ENCODE measurements at places on chromosomes 7 and 10.

DNA sequence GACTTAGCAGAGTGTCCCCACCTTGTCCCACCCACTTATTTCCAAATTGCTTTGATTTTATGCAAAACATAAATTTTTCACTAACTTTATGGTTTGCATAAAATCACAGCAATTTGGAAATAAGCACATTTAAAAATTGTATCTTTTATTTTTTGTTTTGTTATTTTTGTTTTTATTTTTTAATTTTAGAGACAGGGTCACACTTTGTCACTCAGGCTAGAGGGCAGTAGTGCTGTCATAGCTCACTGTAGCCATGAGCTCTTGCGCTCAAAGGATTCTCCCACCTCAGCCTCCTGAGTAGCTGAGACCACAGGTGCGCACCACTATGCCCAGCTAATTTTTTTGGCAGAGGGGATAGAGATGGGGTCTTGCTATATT, 43.2 kb downstream of the APBB1IP start:
- no peak for DNase-seq

DNA sequence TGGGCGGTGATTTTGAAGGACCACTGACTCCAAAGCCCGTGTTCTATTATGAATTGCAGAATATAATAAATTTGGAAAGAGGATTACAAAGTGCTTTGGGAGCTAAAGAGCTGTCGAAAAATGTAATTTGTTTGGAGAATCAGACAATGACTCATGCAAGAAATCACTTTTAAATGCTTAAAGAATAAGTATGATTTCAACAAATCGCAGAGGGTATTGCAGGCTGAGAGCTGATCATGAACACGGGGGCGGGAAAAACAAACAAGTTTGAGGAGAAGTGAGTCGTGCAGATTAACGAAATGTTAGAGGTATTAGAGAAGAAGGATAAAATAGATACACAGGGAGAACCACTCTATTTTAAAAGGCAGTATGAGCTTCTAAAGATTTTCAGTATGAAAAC, 4.9 kb upstream of the HACD1 start:
- no peak for DNase-seq

- DNase-seq, result no peak
Observed at GRCh38 chr10:113947184-113948041, 93.0 kb downstream of the NHLRC2 start.

DNA sequence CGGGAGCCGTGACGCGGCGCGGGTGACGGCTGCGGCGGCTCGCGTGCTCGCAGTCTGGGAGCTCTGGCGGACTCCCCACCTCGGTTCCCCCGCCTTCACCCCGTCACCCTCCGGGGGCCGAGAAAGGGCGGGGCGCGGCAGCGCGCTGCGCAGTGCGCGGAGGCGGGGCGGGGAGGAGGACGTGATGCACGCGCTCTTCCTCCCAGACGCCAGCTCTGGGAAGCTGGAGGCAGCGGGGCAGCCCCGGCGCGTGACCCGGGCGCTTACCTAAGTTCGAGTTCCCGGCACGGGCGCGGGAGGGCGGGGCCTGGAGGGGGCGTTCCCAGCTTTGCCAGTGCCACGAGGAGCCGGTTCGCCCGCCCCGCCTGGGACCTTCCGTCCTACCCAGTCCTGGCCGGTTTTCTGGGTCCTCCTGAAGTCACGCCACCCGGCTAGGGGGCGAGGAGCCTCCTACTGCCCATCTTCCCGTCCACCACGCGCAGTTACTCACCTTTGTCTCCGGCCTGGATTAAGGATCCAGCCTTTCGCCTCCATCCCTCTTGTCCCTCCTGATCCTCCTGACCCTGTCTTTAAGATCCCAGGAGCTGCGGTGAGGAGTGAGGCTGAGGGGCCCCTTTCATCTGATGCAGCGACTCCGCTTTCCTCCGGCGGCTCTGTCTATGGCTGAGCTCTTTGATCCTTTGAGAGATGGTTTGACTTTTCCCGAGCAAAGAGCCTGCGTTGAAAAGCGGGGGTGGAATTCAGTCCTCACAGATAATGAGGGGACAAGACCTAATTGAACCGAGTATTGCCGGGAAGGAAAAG, 470 bp upstream of the NAMPT start:
- DNase-seq, result peak; percentile 98

- DNase-seq, result no peak
Observed at GRCh38 chr10:2813286-2813685, 254.1 kb upstream of the PFKP start.

DNA sequence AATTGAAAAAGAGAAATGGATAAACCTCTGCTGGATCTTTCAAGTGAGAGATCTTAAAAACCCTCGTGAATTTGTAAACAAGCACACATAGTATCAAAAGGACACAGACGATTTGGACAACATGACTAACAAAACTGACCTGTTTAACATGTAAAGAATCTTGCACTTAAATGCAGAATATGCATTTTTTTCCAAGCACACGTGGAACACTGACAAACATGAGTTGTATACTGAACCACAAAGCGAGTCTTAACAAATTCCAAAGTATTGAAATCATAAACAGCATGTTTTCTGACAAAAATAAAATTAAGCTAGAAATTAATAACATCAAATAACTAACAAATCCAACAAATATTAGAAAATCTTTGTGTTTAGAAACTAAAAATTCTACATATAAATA, 65.0 kb upstream of the ZNF746 start:
- DNase-seq, result no peak

DNA sequence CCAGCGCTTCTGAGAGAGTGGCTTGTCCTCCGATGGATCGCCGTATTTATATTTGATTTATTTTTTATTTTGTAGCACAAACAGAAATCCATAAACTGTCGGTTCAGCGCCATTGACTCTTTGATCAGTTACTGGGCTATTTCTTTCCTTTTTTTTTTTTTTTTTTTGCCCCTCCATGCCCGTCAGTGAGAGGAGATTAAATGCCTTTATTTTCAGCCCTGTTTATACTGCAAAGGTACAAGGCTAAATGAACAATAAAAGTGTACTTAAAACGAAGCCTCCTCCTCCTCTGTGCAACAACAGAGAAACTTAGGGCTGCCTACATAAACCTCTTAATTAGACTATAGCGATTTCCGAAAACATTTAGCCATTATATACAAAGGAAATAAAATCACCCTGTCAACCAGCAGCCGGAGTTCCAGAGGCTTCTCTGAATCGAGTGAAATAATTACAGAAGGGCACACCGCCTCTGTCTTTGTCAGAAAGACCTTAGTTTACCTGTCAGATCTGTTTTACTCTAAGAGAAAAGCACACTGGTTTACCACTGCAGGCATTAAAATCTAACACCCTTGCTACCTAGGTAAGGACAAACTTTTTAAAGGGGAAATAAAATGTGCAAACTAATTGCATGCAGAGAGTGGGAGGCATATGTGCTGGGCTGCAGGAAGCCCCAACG, 3.5 kb downstream of the EBF3 start:
- DNase-seq, result no peak

GRCh38 chr10:79188154-79188965, 119.6 kb downstream of the ZMIZ1 start:
- no peak for DNase-seq

GRCh38 chr10:86936661-86937501, 20.5 kb downstream of the MMRN2 start:
- no peak for DNase-seq

- DNase-seq, result peak; percentile 97
Observed at GRCh38 chr10:16436758-16437539, at the start of gene PTER. Gene PTER, plus strand, starts transcription at chr10:16437010. Its CDS starts 47,375 bp downstream, at chr10:16484385.

DNA sequence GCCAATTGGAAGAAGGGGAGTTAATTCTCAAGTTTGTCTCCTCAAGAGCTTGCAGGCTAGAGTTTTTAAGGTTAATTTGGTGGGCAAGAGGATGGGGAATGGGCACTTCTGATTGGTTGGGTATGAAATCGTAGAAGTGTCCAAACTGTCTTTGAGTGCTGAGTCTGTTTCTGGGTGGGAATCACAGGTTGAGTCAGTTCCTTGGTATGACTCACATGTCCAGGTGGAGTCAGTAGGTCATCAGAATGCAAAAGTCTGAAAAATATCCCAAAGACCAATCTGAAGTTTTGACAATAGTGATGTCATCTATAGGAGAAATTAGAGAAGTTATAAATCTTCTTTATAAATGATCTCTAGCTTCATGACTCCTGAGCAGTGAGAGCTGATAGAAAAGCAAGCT, 1252.2 kb downstream of the REEP3 start:
- DNase-seq, result peak; percentile 31

DNA sequence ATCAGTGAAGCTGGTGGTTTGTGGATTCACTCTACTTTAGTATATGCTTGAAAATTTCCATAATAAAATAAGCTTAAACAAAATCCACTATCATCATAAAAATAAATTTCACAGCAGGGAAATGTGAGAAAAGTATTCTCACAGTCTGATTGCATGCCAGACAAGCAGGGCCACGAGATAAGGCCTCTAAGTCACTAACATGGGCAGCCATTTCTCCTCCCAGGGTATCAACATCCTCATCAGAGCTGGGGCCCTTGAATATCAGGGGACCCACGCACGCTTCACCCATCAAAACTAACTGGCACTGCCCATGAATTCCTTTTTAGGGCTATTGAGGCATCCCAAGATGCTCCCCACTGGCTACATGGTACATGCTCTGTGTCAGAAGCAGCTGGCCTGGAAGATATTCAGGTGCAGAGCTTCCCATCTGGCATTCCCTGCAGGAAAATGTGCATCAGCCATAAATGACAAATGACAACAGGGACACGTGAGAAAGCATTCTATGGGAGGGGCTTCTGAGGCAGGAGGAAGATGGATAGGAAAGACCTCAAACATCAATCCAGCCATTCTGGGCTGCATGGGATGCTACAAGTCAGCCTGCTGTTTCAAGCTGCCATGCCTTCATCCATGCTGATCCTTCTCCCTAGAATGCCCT, 17.4 kb downstream of the CCDC6 start:
- DNase-seq, result no peak

- DNase-seq, result no peak
Observed at GRCh38 chr10:37226524-37226923, 101.1 kb downstream of the ANKRD30A start.

DNA sequence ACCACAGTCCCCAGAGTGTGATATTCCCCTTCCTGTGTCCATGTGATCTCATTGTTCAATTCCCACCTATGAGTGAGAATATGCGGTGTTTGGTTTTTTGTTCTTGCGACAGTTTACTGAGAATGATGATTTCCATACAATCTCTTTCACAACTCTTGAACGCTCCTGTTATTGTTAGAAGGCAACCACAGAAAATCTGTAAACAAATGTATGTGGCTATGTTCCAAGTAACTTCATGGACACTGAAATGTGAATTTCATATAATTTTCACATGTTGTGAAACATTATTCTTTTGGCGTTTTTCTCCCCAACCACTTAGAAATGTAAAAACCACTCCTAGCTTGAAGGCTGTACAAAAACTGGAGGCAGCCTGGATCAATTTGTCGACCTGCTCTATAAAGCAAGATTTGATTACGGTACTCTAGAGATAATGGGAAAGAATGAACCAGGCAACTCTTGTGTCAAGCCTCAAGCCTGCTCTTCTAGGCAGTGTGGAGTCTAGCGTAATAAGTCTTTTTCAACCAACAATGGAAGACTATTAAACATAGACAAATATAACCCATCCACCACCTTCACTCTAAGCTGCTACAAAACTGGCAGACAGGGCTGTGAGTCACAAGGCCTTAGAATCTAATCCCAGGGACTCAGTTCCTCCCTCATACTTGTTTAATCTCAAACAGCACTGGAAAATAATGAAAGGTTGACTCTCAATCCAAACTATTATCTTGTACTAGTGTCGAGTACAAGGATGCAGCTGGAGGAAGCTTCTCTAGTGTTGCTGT, 22.7 kb downstream of the ARL3 start:
- no peak for DNase-seq

GRCh38 chr7:74632505-74632904, 25.0 kb upstream of the GTF2I start:
- no peak for DNase-seq

GRCh38 chr7:51426163-51426562, 109.6 kb upstream of the COBL start:
- DNase-seq, result no peak

DNA sequence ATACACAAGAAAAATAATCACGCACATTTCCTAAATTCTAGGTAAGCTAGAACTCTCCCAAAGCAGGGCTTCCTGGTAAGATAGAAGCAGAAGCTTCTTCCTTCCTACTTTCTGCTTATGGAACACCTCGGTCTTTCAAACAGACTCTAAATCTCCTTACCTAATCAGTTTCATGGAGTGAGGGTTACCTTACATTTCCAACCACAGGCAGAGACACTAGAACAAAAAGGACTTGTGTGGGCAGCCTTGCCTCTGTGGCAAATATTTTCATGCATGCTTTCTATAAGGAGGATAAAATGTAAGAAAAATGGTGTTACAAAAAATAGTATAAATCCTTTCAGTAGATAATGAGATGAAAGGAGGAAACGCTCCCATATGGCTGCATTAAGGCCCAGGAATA, 386.3 kb upstream of the SMIM30 start:
- DNase-seq, result no peak

DNA sequence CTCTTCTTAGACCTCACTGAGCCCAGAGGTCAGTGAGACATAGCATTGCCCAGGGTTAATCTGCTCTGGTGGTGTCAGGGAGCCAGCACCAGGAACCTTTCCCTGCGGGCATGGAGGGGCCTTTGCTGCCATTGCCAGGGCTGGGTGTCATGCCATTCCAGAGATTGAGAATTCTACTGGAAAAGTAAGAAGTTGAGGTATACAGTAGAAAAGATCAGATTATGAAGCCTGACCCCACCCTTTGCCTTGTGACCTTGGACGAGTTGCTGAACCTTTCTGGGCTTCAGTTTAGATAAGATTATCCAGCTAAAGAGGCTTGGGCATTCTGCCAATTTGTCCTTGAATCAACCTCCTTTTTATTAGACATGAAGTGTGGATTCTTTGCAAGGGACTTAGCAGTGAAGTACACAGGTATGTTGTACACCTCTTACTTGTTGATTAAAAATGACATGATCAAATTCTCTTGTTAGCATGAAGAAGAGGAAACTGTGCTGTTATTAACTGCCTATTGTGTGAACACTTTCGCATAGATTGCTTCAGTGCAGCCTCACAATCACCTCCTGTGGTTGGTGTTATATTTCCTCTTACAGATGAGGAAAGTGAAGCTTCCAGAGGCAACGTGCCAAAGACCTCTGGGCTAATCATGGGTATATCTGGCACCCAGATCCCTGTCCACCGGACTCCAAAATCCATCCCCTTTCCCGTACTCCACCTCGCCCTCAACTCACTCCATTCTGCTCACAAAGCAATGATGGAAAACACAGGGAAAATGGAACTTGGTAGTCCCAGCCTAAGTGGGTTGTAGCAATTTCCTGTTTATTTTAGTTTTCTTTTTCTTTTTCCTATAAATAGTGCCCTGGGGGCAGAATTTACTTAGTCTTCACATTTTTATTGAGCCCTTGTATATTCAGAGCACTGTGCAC, 151.3 kb downstream of the CAMK1D start:
- no peak for DNase-seq

- no peak for DNase-seq
Observed at GRCh38 chr10:92419740-92420545, 129.0 kb downstream of the MARCHF5 start.
